ENCODE measurements at places on chromosomes 5 and 9.

- no peak for DNase-seq
Measured at GRCh38 chr5:157821822-157822622, 36.9 kb downstream of the CLINT1 start.

DNA sequence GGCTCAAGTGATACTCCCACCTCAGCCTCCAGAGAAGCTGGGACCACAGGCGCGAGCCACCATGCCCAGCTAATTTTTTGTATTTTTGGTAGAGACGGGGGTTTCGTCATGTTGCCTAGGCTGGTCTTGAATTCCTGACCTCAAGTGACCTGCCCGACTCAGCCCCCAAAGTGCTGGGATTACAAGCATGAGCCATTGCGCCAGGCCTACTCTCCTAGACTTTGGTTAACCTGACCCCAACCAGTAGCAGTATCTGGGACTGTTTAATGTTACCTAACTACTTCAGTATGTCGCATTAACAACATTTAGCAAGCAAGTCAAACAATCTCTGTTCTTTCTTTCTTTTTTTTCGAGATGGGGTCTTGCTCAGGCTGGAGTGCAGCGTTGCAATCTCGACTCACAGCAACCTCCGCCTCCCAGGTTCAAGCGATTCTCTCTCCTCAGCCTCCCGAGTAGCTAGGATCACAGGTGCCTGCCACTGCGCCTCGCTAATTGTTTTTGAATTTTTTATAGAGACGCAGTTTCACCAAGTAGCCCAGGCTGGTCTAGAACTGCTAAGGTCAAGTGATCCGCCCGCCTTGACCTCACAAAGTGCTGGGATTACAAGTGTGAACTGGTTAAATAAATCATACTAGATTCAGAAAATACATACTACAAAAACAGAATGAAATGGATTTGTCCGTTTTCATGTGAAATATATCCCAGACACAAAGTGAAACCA is 2.0 kb downstream of the AK3 start:
- no peak for DNase-seq

- DNase-seq: peak; percentile 55
Measured at GRCh38 chr5:78360924-78361630, 660 bp downstream of the SCAMP1 start.

DNA sequence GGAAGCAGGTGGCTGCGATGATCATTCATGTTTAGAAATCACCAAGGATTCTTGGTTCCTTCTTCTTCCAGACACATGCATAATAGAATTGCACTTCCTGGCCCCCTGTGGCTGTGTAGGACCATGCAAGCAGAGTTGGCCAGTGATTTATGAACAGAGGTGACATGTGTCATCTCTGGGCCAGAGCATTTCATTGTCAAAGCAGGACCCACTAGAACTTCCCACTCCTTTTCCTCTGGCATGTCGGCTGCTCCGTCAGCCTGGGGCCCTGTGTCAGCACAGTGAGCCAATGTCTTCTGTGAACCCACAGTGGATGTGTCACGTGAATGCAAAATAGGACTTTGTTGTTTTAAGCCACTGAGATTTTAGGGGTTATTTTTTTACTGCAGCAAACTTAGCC is 59.2 kb downstream of the HSD17B3 start:
- DNase-seq: no peak

DNA sequence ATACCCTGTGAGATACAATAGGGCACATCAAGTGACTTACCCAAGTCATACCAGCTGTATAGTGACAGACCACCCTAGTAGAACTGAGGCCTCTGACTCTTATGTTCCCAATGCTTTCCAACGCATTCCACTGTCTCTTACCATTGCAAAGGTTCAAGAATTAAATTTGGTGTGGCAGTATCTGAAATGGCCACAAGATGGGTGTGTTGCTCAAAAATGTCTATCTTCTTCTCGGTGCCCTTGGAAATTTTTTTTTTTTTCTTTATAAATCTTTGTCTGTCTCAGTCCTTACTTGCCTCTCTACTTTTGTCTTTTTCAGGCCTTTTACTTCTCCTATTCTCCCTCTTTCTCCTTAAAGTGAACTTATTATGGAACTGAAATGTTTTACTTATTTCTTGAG is 48.4 kb downstream of the GPR21 start:
- no peak for DNase-seq

DNA sequence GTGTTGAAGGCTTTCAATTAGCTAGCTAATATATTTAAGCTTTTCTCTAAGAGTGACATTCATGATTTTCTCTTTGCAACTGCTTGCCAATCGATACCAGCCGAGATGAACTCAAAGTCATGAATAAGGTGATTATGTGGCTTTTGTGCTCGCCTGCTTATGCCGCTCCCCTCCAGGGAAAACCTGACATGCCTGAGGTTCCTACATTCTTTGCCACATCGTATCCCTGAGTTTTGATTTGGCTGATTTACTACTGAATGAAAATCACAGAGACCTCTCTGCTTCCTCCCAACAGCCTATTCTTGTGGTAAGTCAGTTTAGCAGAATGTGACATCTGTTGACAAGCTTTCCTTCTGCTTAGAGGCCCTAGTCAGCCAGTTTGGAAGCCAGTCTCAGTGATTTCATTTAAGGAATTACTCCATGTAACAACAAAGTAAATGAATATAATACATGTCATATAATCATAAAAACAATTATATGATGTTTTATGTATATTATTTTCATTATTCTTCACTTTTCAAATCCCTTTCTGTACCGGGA is 513.4 kb downstream of the CSNK1G3 start:
- no peak for DNase-seq

DNA sequence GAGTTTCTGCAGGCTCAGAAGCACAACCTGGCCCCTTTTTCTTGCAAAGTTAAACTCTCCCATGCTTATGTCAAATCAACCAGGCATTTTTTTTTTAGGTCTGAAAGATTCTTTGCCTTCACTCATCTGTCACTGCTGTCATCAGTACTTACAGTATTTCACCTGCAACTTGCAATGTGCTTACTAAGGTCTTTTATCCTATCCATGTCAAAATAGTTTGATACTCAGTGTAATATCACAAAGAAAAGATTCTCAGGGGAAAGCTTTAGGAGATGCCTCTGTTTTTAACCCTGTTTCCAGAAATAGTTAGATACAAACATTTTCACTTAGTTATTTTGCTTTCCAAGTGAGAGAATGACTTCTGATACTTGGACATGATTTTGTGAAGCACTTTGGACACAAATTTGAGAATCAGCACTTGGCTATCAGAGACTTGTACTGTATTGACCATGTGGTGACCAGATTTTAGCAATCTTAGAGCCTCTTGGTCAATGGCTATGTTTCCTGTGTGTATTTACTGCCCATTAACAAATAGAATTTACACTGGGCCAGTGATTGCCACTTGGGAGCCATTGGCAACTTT is 428.2 kb downstream of the IRX1 start:
- DNase-seq: no peak

DNA sequence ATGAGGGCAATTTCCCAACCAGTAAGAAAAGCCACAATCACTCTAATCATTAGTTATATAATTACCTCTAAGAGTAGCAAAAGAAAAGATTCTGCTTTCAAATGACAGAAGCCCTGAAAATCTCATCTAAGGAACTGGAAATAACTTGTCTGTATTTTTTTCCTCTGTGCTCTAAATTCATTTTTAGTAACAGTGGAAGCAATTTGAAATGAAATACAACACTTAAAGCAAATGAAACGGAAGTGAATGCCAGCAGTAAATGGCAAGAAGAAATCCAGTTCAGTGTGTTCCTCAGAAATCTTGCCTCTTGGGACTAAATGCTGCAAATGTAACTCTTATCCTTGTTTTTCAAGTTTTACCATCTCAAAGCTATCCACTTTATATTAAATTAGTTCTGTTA is 294.9 kb downstream of the TAF11L14 start:
- DNase-seq: no peak

GRCh38 chr9:134591082-134591571 is 50.5 kb upstream of the COL5A1 start:
- no peak for DNase-seq

DNA sequence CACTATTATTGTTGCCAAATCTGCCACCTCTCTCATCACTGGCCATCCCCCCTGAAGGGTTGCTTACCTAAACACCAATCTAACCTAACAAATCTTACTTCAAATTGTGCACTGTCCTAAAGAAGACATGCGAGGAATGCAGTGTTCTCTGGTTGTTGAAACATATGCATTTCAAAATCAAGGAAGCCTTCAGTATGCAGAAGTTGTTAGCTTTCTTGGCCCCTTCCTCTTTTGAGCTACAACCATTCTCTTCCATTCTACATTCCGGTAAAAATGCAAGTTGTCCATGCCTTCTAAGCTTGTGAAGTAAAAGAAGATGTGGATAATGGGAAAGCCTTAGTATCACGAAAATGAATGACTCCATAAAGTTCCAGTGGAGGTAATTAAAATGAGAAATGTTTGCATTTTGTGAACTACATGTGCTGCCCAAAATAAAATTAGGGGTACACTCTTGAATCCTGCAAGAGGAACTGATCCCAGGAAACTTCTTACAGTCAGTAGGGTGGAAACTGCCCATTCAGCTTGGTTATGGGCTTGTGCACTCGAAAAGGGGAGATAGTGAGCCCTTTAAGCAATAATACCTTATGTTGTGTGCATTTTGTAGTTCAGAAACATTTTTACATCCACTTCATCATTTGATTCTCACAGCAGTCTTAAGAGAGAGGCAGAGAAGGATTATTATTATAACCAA is 77.6 kb upstream of the ADRB2 start:
- no peak for DNase-seq
